CD4-positive, alpha-beta T cell treated with Interleukin-6 at 100 ng/mL for 8 hours (primary cell): ENCODE measurements at places on chromosomes 6 and 20.

DNA sequence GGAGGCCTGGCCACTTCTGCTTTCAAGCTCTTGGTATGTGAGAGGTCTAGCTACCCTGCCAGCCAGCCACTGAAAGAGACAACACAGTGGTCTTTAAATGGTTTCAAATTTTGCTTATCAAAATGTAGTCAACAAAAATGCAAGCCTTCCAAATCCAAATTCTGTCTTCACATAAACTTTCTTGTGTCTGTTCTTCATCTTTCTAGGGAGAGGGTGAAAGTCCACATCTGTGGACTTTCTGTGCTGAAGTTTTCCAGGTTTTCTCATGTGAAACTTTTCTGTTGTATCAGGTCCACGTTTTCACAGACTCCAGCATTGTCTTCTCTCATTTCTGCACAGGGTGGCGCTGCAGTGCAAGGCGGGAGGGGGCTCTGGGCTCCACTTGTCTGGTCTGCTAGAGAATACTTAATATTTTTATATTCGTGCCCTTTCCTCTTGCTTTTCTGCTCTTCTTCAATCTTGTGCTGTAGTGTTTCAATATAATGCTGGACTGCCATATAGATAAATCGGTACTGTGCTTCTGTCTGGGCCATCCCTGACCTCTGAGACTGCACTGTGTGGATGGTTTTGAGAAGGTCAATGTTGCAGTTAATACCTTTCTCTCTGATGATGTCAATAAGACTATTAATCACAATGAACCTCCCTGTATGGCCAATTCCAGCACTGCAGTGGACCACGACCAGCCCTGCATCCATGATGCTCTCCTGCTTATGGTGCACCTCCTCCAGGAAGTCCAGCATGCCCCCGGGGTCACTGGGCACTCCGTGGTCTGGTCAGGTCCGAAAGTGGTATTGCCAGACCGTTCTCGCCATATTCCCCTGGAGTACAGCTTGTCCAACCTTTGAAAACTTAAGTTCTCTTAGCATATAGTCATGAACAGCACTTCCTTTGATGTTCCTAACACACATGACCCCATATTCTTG lies 161.6 kb upstream of the TNFAIP3 start:
- DNase-seq, result peak; percentile 56

GRCh38 chr20:37755665-37756064 lies 61.8 kb downstream of the CTNNBL1 start:
- no peak for DNase-seq

GRCh38 chr6:69064226-69064625 lies 429.1 kb downstream of the ADGRB3 start:
- DNase-seq, result no peak

DNA sequence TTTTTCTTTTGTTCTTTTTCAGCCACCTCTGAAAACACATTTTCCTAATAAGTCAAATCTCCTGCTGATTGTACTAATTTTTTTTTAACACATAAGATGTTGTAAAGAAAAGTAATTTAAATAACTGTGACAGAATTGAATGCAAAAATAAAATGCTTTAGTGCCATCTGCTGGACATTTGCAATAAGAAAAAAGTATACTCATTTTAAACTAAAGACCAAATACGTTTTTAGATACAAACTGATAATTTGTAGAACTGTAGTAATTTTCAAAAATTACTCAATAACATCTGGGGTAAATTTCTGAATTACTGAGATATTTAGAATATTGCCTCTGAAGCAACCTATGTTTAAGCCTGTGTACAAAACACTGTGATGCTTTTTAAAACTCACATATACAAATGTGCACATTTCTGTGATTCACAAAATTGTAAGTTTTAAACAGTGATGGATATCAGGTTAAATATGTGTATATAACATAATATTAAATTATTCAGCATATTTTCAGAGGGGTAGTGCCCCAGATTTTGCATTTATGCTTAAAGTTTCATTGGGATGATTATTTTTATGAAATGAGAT lies 198.7 kb downstream of the RIMS1 start:
- DNase-seq, result no peak

GRCh38 chr6:132161283-132161682 lies 210.1 kb upstream of the CCN2 start:
- no peak for DNase-seq

GRCh38 chr6:75266716-75267291 lies 17.8 kb downstream of the TMEM30A start:
- peak; percentile 17 for DNase-seq
